Posterior vena cava (tissue), 2 donors: ENCODE measurements at places on chromosomes 13 and 19. TPM values are rescaled to one million over a fixed set of nuclear protein-coding genes. Genes with fewer than 3 reads are reported as not detected.

The U2AF1L4 gene
- 18.7 TPM for total RNA-seq

The ZNF587 gene
- 22.2 TPM for total RNA-seq

The FCGBP gene
- 42.1 TPM for total RNA-seq

The MBD3L3 gene
- total RNA-seq, result not detected

The MUC16 gene
- under 0.01 TPM for total RNA-seq

The WDR87 gene
- not detected for total RNA-seq

The CBARP gene
- total RNA-seq, result 2.7 TPM

The MAP4K1 gene
- total RNA-seq, result 2.7 TPM

The IGFL1 gene
- not detected for total RNA-seq

The SPACA4 gene
- not detected for total RNA-seq

The DHDH gene
- total RNA-seq, result not detected

The ZNF763 gene
- total RNA-seq, result 1.7 TPM

The FCHO1 gene
- total RNA-seq, result 2.1 TPM

The APOE gene
- total RNA-seq, result 16.8 TPM

The SPHK2 gene
- total RNA-seq, result 8.5 TPM

The SERPINE3 gene
- total RNA-seq, result not detected

The ECSIT gene
- total RNA-seq, result 27.9 TPM

The LPAR6 gene
- 40.1 TPM for total RNA-seq

The C19orf53 gene
- 54.8 TPM for total RNA-seq

The KASH5 gene
- not detected for total RNA-seq

The UBE2L5 gene
- 1.2 TPM for total RNA-seq

The NLRP11 gene
- not detected for total RNA-seq

The SIGLEC10 gene
- 13.5 TPM for total RNA-seq

The DENND1C gene
- total RNA-seq, result 2.1 TPM

The NUP62 gene
- 27.1 TPM for total RNA-seq

The KIR2DL4 gene
- not detected for total RNA-seq

The AP1M2 gene
- total RNA-seq, result not detected

The LGALS7B gene
- not detected for total RNA-seq

The PSG11 gene
- total RNA-seq, result not detected

The ICAM5 gene
- 0.33 TPM for total RNA-seq

The FNDC3A gene
- 49.0 TPM for total RNA-seq

The CYP2A6 gene
- not detected for total RNA-seq

The MCF2L gene
- 28.6 TPM for total RNA-seq

The C19orf18 gene
- 1.0 TPM for total RNA-seq

The UPF1 gene
- total RNA-seq, result 45.1 TPM

The PAK4 gene
- total RNA-seq, result 15.0 TPM

The ACOD1 gene
- not detected for total RNA-seq

The URI1 gene
- 51.1 TPM for total RNA-seq

The F2RL3 gene
- total RNA-seq, result 4.6 TPM

The ELAVL3 gene
- total RNA-seq, result not detected

The FUT6 gene
- not detected for total RNA-seq

The TMEM255B gene
- 22.9 TPM for total RNA-seq
